Stimulated activated CD4-positive, alpha-beta T cell treated with anti-CD3 and anti-CD28 coated beads, TNF-alpha, amount 100 ng/mL, for 1 hour (primary cell): ENCODE measurements at places on chromosomes 7 and 10.

DNA sequence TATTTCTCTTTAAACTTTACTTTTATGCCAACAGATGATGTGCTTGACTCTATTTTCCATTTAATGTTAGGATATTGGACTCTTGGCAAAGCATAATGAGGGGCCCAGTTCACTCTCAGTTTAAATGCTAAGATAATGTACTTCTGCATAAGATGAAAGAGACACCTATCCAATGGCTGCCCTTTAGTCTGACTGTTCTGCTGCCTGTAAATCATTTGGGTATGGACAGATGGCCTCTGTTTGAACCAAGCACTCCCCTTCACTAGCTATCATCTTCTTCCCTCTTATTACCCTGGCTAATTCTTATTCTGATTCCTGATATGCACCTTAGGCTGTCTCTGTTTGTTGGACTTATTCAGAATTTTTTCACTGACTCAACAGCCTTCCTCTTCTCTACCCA is 72.1 kb downstream of the SEM1 start:
- DNase-seq = no peak

DNA sequence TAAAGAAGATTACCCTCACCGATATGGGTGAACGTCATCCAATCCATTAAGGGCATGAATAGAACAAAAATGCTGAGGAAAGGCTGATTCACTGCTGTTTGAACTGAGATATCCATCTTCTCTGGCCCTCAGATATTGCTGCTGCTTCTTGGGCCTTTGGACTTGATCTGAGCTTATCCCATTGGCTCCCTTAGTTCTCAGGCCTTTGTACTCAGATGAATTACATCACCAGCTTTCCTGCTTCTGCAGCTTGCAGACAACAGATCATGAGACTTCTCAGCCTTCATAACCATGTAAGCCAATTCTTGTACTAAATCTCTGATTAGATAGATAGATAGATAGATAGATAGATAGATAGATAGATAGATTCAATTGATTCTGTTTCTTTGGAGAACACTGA is 40.2 kb downstream of the CYCS start:
- no peak for DNase-seq

- DNase-seq = no peak
Measured at GRCh38 chr7:133997463-133997862, 129.7 kb upstream of the LRGUK start.

DNA sequence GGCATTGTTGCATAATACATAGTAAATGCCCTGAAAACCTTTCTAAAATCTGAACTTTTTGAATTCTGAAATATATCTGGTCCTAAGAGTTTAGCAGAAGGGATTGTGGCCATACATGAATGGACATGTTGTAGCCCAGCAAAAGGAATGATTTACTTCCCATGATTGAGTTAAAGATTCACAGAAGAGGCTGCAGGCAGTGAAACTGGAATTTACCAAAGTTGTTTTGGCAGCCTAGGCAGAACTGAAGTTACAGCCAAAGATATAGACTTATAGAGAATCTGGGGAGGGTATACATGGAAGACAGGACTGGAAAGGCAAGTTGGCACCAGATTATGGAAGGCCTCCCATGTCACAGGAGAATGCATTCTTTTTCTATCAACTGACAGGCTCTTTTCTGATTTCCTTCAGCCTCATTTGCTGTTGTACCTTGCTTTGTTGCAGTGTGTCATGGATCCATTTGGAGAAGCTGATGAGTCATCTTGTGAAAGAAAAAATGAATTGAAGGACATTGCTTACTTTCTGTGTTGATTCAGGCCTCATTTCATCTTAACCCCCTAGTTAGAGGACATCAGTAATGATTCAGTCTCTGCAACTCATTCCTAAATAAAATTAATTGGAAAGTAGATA is 356.2 kb upstream of the LRGUK start:
- DNase-seq = no peak

DNA sequence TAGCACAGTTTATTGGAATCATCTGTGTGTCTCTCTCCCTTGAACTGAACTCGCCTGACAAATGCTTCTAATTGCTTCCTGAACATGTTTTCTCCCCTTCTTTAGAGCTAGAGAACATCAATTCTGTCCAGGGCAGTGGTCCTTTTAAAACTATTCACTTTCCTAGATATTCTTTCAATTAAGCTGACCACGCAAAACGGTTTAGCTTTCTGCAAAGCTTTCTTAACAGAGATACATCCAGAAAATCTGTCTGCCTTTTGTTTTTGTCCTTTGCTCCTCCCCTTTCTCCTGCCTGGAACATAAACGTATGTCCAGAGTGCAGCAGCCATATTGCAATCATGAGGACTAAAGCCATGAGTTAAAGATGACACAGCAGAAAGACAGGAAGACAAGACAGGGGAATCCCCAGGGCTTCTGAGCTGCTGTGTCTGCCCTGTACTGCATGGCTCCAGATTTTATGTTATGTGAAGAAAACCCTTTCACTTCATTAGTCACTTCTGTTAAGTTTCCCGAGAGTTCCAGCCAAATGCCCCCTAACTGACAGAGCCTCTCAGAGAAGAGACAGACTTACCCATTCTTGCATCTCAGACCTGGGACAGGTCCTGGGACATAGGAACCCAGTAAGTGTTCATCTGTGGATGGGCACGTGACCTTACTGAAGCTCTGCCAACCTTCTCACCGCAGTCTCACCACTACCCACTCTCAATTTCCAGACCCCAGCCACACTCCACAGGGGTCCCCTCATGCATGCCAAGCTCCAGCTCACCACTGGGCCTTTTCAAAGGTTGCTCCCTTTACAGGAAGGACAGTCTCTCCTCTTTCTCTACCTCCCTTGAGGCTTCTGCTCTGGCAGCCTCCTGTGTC is 35.0 kb upstream of the CPXM2 start:
- no peak for DNase-seq

DNA sequence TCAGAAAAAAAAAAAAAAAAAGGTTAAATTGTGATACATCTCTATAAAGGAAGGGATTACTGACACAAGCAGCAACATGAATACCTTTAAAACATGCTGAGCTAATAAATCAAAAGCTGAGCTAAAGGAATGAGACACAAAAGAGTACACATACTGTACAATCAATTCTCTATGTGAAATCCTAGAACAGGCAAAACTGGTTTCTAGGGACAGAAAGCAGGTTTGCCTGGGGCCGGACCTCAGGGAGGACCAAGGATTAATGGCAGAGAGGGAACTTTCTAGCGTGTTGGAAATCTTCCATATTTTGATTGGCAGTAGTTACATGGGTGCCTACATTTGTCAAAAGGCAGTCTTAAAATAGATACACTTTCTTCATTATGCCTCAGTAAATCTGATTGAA is 52.5 kb downstream of the KLRG2 start:
- DNase-seq = no peak

DNA sequence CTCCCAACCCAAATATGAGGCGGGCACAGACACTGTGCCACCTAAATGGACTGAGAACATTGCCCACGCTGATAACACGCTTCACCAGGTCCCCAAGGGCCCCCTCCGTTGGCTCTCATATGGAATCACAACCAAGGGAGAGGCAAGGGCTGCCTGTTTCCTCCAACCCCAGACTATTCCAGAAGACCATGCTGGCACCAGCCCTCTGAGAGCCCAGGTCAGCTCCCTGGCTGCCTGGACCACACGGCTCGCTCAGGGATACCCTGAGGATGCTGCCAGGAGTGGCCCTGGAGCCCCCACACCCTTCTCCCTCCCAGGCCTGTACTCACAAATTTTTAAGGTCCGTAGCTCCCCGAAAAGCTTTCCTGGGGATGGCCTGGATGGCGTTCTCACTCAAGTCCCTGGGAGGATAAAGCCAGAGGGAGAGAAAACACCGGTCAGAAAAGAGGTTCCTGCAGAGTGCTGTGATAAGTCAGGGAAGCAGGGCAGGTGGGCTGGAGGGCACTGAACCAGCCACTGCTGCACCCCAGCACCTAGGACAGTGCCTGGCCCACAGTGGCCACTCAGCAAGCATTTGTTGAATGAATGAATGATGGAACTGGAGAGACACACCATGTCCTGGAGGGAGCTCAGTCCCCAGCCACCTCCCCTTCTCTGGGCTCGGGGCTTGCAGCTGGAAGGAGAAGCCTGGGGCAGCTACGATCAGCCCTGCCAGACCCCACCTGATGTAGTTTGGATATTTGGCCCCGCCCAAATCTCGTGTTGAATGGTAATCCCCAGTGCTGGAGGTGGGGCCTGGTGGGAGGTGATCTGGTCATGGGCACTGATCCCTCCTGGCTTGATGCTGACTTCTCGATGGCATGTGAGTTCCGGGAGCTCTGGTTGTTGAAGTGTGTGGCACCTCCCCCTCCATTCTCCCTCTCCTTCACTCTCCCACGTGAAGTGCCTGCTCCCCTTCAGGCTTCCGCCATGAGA is 119.8 kb downstream of the SLIT1 start:
- DNase-seq = no peak

DNA sequence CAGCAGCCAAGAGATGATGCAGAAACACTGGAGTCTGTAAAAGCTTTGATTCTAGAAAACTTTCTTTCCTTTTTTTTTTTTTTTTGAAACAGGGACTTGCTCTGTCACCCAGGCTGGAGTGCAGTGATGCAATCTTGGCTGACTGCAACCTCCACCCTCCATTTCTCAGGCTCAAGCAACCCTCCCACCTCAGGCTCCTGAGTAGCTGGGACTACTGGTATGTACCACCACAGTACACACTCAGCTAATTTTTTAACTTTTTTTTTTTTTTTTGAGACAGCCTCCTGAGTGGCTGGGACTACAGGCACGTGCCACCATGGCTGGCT is 17.0 kb upstream of the BAG3 start:
- no peak for DNase-seq

- peak; percentile 71 for DNase-seq
Measured at GRCh38 chr10:96831867-96832720, at the start of gene LCOR. Gene LCOR, plus strand, starts transcription at chr10:96832298. Its CDS starts 116,760 bp downstream, at chr10:96949058.

- DNase-seq = no peak
Measured at GRCh38 chr7:153529651-153530165, 522.5 kb upstream of the DPP6 start.
